Aorta (tissue), 5 donors: ENCODE measurements at places on chromosomes 3 and 15.

DNA sequence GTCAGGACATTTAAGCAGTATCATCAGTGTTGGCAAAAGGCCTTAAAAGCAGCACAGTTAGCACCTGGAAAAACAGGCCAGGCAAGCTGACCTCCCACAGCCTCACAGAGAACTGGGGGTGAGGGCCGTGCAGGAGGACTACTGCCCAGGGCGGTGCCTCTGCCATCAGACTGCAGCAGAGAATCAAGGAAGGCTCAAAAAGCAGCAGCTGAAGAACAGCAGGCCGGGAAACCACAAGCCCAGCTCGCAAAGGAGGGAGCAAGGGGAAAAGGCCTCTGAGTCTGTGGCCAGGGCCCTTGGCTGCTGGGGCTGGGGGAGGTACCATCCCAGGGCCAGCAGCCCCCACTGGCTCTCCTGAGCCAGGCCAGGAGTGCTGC lies 84.2 kb downstream of the SEC22A start:
- no peak for DNase-seq

DNA sequence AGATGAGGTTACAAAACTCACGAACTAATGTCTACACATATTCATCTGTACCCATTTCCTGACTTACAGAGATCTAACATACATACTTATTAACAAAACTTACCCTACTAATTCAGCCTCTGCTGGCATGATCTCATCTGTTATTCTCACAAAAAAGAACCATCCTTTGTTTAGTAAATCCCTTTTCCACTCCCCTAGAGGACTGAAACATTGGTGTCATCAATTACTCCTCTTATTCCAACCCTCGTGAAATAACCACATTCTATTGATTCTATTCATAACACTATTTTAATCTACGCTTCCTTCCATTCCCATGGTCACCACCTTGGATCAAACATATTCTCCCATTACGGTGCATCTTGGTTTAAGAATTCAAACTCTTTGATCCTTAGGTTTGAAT lies 505.9 kb downstream of the SI start:
- no peak for DNase-seq

- DNase-seq: no peak
Observed at GRCh38 chr3:144556392-144556791, 584.8 kb downstream of the DIPK2A start.

- DNase-seq: no peak
Observed at GRCh38 chr15:93027413-93027812, 61.6 kb downstream of the RGMA start.

DNA sequence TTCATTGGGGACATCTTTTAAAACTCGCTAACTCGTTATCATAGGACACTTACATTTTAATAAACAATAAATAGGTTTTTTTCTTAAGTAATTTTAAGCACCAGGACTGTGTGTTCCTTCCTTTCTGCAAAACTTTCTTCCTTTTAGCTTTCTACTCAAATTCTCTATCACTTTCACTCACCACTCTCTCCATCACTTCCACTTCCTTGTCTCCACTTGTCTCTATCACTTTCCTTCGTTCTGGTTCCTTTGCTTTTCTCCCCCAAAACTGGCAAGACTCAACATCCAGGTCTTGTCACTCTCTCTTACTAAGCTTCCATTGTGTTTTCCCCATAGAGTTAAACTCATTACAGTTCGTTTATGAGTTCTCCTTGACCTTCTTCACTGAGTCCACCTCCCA lies 99.0 kb downstream of the ZPLD1 start:
- DNase-seq: no peak

DNA sequence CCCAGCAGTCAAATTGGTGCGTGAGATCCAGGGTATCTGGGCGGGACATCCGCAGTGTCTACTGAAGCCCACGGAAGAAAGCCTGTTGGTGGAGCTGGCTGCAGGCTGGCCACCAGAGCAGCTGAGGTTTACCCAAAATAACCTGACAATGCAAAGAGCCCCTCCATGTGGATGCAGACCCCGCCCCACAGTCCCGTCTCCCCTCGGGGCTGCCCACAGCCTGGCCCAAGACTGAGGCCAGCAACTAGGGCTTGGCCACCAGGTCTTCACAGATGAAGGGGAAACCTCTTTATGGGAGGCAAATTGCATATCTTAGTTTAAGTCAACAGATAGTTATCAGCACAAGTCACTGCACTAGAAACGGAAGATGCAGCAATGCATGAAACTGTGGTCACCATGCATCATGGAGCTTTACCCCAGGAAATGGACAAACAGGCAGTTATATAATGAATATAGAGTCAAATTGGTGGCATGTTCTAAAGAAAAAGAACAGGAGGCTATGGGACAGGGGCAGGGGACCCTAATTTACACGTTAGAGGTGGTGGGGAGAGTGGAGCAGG lies 86.3 kb downstream of the ARNT2 start:
- DNase-seq: no peak

- no peak for DNase-seq
Observed at GRCh38 chr3:175585898-175586297, 726.8 kb downstream of the NAALADL2 start.

DNA sequence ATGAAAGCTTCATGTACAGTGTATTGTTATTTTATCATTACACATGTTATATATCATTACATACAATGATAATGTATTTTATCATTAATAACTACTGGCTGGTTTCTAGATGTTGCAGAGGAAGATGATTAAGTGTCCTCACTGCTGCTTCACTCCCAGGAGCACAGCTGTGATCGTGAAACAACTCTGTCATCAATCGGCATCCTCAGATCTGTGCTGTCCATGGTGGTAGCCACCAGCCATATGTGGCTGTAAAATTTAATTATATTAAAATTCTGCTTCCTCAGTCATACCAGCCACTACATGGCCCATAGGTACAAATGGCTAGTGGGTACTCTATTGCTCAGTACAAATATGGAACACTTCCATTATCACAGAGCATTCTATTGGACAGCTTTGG lies 379.4 kb upstream of the CFAP20DC start:
- DNase-seq: no peak
